ENCODE measurements at places on chromosomes 6 and 20.

DNA sequence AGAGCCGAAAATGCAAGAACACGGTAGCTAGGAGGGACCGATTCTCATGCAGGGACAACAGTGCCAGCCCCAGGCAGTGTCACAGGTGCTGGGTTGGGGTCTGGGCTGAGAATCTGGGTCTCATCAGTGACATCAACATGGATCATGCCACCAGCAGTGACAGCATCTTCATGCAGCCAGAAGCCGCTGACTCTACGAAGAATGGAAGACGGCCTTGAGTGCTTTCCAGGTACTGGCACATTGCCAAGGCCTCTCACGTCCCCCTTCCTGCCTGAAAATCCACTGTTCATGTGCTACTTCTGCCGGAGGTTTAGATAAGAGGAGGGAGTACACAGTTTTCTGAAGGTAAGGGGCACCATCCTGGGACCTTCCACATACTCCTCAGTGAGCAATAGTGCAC is 141.1 kb upstream of the FOXQ1 start:
- no peak for DNase-seq

DNA sequence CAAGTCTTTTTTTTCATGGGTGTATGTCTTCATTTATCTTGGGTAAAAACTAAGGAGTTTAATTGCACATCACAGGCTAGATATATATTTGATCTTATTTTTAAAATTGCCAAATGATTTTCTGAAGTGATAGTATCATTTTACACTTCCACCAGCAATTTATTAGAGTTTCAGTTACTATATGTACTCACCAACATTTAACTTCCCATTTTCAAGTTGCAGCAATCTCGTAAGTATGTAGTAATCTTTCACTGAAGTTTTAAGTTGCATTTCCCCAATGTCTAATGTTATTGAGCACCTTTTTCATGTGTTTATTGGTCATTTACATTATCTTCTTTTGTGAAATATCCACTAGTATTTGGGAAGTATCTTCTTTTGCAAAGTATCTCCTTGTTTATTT is 277.4 kb upstream of the CNR1 start:
- no peak for DNase-seq

GRCh38 chr6:157034436-157035230 is 257.5 kb downstream of the ARID1B start:
- no peak for DNase-seq

DNA sequence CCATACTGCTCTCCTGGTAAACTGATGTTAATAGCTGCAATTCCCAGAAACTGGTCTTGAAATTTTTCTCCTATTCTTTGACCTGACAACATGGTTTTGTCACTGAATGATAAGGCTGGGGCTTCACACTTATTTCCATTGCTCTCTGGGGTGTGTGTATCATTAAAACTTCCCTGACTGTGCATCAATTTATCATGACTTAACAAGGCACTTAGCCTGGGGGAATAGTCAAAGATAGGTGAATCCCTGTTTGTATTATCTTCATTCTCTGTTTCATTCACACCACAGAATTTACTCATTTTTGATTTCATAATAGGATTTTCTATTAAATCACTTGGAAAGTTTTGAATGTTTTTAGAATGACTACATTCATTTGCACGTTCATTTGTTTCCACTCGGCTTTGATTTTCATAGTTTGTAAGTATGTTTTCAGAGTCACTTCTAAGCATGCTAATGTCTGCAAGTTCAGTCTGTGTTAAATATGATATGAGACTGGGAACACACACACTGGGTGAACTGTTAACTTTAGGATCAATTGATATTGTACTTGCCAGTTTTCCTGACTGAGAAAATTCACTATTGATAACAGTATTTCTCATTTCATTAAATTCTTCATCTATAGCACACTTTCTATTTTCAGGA is 35.5 kb downstream of the DST start:
- no peak for DNase-seq

GRCh38 chr6:135182071-135183001 is 1.2 kb downstream of the MYB start:
- peak; percentile 9 for DNase-seq

- peak; percentile 16 for DNase-seq
Observed at GRCh38 chr20:61251529-61252393, at the start of gene CDH4. Gene CDH4 (plus strand): TSS chr20:61252261.

DNA sequence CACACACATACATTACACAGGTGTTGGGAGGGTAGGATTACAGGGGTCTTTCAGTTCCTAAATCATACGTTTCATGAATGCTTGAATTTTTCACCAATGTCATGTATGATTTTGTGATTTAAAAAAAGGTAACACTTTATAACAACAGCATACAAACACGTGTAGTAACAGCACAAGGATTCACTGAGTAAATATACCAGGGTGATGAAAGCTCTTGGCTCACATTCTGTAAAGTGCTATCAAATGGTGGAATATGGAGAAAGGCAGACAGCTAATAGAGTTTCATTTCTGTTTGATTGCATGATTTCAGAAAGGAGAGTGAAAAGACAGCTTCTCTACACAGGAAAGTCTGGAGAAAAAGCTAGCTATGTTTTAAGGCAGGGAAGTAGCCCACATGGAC is 231.9 kb downstream of the CD83 start:
- DNase-seq, result no peak

DNA sequence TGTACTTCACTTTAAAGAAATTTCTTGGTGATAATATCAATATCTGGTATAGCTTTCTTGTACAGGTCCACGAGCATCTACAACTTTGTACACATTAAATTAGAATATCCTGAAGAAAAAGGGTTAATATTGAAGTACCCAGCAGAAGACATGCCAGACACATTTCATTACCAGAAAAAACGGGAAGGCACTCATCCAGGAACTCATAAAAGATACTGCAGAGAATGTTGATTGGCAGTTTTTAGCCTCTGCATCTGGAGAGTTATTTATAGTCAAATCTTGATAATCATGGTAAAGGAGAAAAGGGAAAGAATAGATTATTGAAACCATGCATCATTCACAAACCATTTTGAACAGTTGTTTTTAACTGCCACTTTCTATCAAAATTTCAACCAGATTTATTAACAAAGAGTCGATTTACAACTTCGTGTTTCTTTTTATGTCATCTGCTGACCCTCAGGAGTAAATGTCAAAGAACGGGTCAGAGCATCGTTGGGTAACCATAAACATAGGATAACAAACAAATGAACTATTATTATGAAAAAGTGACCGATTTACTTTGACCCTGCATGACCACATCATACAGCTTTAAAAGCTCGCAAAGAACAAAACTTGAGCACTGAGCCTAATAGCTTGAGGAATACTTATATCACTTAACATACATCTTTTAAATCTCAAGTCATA is 229.2 kb upstream of the SGK1 start:
- DNase-seq, result no peak

DNA sequence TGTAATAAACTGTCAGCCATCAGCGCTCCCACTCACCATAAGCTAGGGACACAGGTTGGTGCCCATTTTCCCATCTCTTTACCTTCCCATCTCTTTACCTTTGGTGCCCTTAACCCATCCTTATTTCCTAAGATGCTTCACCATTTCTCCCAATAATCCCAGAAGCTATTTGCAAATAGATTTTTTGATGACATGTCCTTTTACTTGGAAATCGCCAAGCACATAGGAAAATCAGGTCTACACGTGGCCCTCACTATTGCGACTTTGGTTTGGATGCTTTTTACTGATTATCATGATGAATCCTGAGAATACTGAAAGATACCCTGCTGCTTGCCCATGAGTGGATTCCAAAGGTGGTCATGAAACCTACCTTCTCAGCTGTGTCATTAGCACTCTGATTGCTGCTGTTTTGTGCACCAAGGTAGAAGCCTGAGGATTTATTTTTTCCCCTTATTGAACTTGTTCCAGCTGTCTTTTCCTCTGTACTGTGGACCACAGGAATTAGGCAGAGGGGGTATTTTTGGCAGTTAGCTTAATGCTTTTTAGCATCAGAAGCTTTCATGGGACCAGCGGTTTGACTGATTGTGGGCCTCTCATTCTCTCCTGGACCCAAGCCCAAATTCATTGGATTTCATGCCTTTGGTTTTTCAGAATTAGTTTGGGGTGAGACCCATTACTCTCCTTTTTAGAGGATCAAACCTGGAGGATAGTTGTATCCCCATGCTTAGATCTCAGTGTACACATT is 229.6 kb upstream of the RIN2 start:
- DNase-seq, result no peak
